Nasal cavity respiratory epithelium epithelial cell of viscerocranial mucosa (primary cell): ENCODE measurements at places on chromosomes 16 and 17. TPM values are rescaled to one million over a fixed set of nuclear protein-coding genes. Genes with fewer than 3 reads are reported as not detected.

CA7 gene
- not detected in 2 replicates for total RNA-seq

OSGIN1 gene
- 3.1 and 5.1 TPM in 2 replicates for total RNA-seq

TRPV3 gene
- 0.36 and 5.5 TPM in 2 replicates for total RNA-seq

HBA2 gene
- total RNA-seq = not detected in 2 replicates

CACNG5 gene
- not detected in 2 replicates for total RNA-seq

SLC6A4 gene
- 0.07 and 0.34 TPM in 2 replicates for total RNA-seq

KRTAP4-1 gene
- not detected in 2 replicates for total RNA-seq

FBXO47 gene
- total RNA-seq = under 0.01 and 0.07 TPM in 2 replicates

MYH13 gene
- not detected in 2 replicates for total RNA-seq

ZMYND15 gene
- 0.34 and 1.2 TPM in 2 replicates for total RNA-seq

SULT1A4 gene
- 0.34 and 0.50 TPM in 2 replicates for total RNA-seq

CEP112 gene
- 2.1 and 5.5 TPM in 2 replicates for total RNA-seq

MYH2 gene
- total RNA-seq = not detected in 2 replicates

ITGAX gene
- under 0.01 TPM in 1 of 2 replicates, not detected in the other for total RNA-seq

KRTAP4-4 gene
- total RNA-seq = not detected in 2 replicates

CCDC154 gene
- total RNA-seq = under 0.01 and 0.57 TPM in 2 replicates

SOCS1 gene
- total RNA-seq = 1.4 and 1.9 TPM in 2 replicates

TBC1D26 gene
- total RNA-seq = under 0.01 and 0.21 TPM in 2 replicates

UTS2R gene
- total RNA-seq = not detected in 2 replicates

GINS3 gene
- 1.7 and 3.6 TPM in 2 replicates for total RNA-seq

C16orf92 gene
- not detected in 2 replicates for total RNA-seq

EVI2A gene
- total RNA-seq = not detected in 2 replicates
